Activated T-cell treated with anti-CD3 and anti-CD28 coated beads, Interleukin-2, amount 50 U/mL, for 1 hour (primary cell): ENCODE measurements at places on chromosomes 2 and 18.

- no peak for DNase-seq
These were observed 159.4 kb downstream of the ASB1 start for GRCh38 chr2:238585836-238586821.

DNA sequence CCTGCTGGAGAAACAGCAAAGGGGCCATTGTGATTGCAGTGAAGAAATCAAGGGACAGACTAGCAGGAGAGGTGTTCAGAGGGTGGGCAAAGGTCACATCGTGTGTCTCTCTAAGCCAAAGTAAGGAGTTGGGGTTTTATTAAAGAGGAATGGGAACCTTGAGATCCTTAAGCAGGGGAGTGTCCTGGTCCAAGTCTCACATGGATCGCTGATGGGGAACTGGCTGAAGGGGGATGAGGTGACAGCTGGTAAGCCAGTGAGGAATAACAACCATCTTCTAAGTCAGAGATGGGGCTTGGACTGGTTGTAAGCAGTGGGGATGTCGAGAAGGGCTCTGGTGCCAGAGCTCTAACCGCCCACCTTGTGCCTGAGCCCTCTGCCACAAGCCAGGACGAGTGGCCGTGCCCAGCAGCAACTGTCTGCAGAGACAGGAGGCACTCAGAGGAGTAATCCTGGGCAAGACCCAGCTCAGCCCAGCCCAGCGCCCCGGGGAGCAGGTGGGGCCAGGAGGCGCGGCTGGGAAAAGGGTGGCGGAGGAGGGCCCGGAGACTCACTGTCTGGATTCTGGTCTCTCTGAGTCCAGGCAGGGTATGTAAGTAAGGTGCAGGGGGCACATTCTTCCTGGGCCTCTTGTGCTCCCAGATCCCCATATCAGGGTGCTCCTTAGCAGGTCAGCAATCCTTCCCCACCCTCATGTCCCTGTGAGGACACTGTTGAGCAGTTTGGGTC is 13.7 kb downstream of the WNT10A start:
- peak; percentile 35 for DNase-seq

- DNase-seq: no peak
These were observed 134.5 kb downstream of the CLIP4 start for GRCh38 chr2:29249666-29250253.

DNA sequence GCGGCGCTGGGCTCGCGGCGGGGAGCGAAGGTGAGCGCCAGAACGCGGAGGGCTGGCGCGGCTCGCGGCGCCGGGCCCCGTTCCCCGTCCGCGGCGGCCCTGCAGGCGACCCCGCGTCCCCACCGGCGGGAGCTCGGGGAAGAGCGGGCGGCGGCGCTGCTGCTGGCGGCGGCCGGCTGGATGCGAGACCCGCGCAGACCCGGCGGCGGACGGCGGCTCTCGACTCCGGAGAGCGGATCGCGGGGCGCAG is 213 bp downstream of the DOK6 start:
- no peak for DNase-seq

DNA sequence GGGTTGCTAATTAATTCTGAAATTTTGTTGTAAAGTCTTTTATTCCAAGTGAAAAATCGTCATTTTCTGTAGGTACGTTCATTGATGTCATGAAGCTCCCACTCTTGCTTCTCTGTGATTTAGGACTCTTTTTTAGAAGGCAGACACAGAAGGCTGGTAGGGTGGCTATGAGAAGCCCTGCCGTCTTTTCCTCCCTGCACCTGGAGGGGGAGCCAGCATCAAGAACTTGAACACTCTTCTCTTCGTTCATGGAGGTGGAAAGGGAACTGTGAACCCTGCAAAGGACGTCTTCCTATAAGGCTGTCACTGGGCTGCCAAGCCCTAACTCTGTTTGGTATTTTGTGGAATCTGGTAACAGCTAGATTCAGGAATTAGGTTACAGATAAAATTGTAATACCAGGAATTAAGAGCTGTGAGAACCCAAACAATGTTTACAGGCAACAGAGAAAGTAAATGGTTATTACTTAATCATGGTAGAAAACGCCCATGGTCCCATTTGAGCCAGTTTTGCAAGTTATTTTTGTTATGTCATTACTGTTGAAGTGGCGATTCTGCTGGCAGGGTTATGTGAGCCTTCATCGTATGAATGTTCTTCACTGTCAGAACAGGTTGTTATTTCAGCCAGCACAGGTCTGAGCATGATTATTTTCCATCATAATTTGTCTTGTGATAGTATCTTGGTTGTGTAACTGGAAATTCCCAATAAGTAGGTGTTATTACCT is 112.2 kb downstream of the OSBPL6 start:
- peak; percentile 19 for DNase-seq

- DNase-seq: no peak
These were observed 1.5 kb downstream of the ARPC2 start for GRCh38 chr2:218218268-218219185.

DNA sequence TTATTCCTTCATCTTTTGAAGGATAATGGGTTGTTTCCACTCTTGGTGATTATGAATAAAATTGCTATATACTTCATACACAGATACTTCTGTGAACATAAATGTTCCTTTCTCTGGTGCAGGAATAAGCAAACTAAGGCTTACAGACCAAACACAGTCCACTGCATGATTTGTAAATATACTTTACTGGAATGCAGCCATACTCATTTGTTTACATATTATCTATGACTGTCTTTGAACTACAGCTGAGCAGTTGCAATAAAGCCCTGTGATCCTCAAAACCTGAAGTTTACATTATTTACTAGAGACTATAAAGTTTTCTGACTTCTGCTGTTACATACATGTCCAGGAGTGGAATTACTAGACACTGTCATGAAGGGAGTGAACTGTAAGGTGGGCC is 381.0 kb upstream of the CNTNAP5 start:
- no peak for DNase-seq

- DNase-seq: no peak
These were observed 22.0 kb upstream of the HNMT start for GRCh38 chr2:137942037-137942832.

- no peak for DNase-seq
These were observed 343.7 kb downstream of the INSIG2 start for GRCh38 chr2:118431997-118432396.
